ENCODE measurements at places on chromosomes 2 and 18. TPM values are rescaled to one million over a fixed set of nuclear protein-coding genes. Genes with fewer than 3 reads are reported as not detected.

DNA sequence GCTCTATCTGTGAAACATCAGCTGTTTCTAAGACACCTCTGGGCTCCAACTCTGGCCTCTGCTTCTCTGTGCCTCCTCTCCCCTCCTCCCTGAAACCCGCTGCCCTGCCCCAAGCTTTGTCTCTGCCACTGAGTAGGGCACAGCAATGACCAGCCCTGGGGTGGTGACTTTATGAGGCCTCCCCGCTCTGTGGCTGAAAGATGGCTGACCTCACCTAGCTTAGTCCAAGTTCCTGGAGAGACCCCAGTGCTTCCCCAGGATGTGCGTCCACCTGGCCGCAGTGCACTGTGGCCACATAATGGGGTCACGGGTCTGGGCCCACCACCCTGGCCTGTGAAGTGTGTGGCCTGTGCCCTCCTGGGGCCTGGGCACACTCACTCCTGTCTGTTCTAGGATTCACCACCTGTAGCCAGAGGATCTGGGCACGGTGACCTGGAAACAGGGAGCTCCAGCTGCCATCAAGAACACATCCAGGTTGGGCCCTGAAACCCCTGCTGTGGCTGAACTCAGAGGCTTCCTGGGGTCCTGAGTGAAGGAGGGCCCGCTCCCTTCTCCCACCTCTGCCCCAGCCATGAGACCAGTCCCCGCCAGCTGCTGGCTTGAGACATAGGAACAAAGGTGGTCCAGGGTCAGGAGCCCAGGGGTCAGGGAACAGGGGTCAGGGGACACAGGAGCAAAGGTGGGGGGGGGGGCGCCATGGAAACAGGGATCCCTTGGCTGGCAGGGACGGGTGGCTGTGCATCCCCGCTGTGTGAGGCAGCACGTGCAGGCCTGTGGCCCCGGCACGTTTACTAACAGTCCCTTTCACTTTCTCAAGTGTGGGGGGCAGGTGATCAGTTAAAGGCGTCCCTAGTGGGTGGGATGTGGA, 29.3 kb upstream of the OTOS start:
- DNase-seq: no peak

DNA sequence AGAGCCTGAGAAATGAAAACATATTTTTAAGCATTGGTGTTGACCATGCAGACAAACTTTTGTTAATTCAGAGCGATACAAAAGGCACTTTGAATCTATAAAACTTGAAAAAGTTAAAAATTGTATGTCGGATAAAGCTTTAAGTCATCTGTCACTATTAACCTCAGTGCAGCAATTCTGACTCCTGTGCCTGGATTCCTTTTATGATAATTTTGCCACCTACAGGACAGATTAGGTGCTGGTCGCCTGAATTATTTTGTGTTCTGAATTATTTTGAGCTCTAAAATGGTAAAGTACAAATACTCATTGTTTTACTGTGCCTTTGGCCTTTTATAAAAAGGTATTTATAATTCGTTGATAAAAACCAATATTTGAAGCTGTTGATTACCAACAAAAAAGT, 19.4 kb upstream of the RNF138 start:
- no peak for DNase-seq

DNA sequence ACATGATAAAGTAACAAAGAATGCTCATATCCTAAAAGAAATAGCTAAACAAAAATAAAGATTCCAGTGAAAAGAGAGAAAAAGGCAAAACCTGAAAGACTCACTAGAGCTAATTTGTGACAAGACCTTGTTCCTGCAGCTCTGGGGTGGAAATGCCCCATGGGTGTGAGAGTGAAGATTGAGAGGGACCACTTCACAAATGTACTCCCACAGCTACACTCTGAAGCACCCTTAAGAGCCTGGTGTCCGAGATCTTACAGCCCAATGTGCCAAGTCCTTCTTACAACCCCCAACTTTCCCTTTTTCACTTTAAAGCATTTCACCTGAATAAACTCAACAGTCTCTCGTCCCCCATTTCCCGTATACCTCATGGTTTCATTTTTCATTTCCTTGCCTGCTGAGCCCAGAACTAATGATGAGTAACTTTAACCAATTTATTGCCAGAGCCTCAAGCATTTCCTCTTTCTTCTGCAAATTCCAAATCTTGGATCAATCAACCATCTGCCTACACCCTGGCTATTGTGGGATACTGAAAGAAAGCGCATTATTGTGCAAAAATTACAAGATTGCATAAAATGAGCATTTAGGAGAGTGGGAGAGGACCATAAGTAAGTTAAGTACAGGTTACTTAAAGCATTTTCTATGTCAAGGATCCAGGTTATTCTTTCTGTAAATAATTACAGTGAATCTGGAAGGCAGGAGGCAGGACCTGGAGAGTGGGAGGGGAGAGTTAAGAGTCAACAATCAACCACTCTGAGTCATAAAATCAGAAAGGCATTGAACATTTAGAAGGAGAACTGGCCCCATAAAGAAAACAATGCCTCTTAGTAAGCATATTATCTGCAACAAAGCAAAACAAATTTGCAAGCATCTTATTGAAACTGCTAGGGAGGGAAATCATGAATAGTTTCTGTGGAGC, 804.4 kb upstream of the CELF4 start:
- no peak for DNase-seq

DNA sequence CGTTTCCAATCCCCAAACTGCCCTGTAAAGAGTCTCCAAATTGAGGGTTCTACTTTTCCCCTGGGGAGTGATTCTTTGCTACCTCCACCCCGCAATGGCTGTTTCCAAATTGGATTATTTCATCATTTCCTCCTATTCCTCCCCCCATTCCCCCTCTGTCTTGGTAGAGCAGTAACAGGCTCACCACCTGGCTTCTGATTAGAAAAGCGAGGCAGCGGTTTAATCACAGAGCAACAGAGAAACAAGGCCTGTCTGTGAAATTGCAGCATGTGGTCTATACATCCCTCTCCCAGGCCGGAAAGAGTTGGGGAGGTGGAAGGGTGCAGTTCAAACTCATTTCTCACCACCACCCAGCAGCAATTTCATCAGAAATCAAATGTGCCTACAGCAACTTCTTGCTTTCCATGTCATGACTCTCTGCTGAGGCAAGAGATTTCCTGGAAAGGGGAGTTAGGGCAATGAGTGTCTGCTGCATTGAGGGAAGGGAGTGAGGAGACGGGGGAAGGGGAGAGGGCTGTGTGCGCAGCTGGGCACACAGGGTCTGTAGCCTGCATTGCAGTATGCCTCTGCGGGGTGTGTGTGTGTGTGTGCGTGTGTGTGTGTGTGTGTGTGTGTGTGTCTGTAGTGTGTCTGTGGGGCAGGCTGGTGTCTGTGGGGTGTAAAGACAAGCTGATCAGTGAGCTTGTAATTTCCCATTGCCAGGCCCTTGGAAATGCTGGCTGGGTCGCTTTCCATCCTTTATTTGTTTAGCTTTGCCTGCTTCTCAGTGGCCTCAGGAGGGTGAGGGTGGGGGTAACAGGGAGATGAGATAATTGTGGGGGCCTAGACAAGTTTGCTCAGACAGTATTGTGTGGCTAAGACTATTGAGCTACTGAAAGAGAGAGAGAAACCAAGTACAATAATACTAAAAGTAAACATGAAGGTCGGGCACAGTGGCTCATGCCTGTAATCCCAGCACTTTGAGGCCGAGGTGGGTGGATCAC, 13.5 kb upstream of the IGFBP2 start:
- no peak for DNase-seq

DNA sequence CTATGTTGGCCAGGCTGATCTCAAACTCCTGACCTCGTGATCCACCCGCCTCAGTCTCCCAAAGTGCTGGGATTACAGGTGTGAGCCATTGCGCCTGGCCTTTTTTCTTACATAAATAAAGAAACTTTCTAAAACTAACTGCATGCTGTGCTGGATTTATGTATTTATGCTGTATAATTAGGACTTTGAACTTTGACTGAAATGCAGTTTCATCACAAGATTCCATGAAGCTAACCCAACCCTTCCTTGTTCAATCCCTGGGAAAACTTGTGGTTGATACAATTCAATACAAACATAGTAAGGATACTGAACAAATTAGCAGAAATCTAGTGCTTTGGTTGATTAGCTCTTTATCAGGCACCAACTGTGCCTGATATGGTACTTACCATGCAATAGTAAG, 20.9 kb upstream of the SLC35F5 start:
- DNase-seq: no peak

GRCh38 chr18:36733150-36733549, 95.7 kb downstream of the TPGS2 start:
- no peak for DNase-seq

DNA sequence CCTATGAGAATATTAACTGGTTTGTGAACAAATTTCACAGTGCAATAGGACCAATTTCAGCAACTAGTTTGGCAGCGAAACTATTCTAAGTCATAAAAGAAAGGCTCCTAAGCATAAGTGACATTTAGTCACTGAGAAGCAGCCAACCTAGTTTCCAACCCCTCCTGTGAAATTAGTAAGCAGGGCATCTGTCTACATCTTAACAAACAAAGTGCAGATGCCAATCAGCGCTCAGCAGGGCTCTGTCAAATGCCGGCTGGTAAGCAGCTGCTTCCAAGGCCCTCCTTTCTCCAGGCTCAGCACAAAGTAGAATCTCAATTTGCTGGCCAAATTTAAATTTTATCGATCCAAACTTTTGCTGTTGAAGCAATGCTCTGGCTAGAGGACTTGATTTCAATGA, 124.7 kb downstream of the ICOS start:
- DNase-seq: no peak

The SERPINB3 gene
- not detected for polyA plus RNA-seq

The MAPRE3 gene
- 26.6 TPM for polyA plus RNA-seq

The TMEM178A gene
- polyA plus RNA-seq: 24.0 TPM
